ENCODE measurements at places on chromosomes 4 and X.

DNA sequence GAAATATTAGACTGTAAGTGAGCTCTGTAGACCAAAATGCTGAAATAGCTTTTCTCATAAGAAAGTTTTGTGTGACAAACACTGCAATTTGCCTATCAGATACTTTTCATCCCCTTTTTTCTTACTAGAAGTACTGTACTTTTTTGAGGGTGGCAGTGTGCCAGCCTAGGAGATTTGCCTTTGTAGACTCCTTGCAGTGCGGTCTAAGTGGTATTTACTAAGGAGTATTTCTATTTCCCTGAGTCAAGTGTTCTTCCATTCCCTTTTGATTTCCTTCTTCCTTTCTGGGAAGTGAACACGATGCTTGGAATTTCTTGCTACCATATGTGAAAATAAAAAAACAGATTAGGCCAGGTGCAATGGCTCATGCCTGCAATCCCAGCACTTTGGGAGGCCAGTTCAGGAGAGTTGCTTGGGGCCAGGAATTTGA is 34.6 kb downstream of the PDLIM5 start:
- DNase-seq: no peak

GRCh38 chrX:20438871-20439526 is 172.3 kb upstream of the RPS6KA3 start:
- DNase-seq: no peak

- DNase-seq: no peak
Measured at GRCh38 chr4:6938647-6939271, 29.1 kb downstream of the TBC1D14 start.

DNA sequence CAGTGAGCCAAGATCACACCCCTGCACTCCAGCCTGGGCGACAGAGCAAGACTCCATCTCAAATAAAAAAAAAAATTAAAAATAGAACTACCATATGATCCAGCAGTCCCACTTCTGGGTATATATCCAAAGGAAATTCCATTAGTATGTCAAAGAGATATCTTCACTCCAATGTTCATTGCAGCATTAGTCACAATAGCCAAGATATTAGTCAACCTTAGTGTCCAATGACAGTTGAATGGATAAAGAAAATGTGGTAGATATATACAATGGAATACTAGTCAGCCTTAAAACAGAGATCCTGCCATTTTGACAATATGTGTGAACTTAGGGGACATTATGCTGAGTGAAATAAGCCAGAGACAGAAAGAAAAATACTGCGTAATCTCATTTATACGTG is 49.4 kb downstream of the C4orf46 start:
- DNase-seq: no peak

DNA sequence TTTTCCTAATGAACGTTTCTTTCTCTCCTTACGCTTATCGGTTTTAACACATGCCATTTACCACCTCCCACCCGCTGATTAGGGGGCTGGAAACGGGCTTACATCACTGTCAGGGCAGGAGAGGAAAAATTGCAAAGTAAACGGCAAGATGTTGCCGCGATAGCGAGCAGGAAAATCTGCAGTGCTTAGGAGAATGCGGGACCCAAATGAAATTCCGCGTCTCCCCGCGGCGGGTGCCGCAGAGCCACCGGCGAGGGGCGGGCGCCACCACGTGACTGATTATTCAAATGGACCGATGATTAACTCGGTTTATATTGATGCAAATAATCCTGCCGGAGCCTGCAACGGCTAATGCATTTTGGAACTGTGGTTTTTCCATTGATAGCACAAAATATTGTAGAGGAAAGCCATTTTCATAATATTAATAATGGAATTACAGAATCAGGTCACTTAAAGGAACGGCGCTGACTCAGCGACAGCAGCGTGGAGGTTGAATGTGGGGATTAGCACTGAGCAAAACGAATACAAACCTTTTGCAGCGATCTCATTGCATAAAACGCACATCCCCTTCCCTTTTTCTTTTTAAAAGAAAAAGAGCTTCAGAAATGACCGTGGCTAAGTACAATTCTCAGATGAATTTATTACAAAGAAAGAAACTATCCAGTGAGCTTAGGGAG is 224.2 kb downstream of the STIM2 start:
- peak; percentile 30 for DNase-seq

DNA sequence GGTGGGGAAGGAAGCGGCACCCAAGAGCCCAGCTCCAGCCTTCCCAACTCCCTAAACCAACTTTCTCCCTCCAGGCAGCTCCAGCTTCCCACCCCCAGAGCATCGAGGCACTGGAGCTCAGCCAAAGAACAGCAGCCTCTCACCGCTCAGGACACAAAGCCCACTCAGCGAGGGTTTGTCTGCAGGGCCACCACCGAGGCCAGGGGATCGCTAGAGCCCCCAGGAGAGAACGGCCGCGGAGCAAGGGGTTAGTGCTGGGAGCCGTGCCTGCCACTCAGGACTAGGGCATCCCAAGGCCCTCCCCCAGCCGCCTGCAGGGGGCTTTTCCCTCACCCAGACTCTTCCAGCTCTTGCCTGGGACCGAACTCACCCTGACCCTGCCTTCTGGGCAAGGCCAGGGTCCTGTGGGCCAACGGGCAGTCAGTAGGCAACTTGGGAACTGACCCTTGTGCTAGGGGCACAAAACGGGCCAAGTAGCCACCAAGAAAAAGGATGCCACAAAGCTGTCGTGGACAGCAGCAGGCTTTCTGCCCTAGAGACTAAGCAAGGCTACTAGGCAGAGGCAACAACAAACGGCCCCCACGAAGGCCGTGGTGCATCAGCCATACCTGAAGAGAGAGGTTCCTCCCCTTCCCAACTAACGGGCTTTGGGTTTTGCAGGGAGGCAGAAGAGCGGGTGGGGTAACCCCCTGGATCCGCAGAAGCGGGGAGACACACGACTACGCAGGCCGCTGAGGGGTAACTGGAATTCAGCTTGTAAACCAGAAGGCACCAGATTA is 2.3 kb downstream of the HCFC1 start:
- DNase-seq: no peak

DNA sequence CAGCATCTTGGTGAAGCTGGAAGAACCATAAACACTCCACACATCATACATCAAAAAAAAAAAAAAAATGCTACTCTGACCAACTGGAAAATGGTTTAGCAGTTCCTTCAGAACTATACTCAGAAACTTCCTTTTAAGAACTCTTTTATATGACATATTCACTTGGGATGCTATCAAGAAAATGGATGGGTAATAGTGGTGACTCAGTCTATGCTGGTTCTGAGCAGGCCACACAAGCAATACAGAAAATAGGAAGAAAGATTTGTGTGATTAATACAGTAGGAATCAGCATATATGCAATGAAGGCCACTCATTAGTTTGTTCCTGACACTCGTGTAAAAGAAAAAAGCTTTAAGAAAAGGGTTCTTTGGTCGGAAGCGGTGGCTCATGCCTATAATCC is 123.5 kb upstream of the FAT4 start:
- no peak for DNase-seq

- DNase-seq: no peak
Measured at GRCh38 chr4:109294006-109294405, 8.5 kb downstream of the COL25A1 start.

DNA sequence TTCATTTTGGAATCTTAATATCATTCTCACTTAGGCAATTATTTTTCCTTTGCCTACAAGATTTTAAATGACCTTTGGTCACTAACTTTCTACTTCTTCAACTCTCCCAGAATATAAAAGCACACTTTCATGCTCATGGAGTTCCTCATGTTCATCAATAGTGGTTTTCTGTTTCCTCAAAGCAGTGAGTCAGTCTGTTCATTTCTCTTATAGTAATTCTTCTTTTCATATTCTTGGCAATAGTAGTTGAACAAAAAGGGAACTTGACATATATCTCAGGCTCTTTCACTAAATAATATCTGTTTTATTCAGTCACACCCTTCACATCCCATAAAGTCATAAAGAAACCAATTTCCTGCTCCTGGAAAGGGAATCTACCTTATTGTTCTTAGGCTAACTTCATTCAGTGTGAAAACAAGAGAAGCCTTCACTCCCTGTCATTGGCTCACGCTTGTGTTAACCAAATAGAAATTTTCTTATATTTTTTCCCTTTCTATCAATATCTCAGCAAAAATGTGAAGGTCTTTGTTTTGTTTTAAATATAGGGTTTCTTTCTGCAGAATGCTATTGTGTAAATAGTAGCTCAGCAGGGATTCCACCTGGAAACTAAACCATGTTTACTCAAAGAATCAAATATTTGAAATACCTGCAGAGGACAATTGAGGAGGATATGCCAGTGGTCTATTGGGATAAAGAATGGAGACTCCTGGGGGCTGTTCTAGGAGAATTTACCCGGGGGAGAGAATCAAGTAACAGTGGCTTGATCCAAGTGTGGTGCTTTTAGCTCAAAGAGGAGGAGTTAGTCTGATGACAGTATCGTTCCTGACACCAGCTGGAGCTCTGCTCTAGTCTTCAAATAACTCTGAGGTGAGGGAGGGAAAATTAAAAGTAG is 13.4 kb upstream of the TNIP3 start:
- DNase-seq: no peak

DNA sequence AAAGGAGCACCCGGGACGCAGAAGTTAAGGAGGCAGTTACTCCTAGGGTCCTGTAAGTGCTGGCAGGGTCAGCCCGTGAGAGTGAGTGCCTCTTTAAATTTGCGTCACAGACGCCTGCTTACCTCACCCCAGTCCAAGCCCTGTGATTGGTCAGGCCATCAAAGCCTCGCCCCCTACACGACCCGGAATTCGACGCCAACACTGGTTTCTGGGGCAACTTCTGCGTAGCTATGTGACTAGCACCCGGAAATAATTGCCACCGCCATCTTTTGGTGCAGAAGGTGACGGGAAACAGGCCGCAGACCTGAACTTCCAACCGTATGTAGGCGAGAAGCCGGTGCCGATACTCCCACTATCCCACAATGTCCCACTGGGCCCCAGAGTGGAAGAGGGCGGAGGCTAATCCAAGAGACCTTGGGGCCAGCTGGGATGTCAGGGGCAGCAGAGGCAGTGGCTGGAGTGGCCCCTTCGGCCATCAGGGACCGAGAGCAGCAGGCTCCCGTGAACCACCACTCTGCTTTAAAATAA is at the start of gene DDX53:
Gene DDX53, plus strand, starts transcription at position 265 of the 528 bp plus-strand sequence. Its CDS starts 98 bp downstream, at position 363.
- DNase-seq: no peak

DNA sequence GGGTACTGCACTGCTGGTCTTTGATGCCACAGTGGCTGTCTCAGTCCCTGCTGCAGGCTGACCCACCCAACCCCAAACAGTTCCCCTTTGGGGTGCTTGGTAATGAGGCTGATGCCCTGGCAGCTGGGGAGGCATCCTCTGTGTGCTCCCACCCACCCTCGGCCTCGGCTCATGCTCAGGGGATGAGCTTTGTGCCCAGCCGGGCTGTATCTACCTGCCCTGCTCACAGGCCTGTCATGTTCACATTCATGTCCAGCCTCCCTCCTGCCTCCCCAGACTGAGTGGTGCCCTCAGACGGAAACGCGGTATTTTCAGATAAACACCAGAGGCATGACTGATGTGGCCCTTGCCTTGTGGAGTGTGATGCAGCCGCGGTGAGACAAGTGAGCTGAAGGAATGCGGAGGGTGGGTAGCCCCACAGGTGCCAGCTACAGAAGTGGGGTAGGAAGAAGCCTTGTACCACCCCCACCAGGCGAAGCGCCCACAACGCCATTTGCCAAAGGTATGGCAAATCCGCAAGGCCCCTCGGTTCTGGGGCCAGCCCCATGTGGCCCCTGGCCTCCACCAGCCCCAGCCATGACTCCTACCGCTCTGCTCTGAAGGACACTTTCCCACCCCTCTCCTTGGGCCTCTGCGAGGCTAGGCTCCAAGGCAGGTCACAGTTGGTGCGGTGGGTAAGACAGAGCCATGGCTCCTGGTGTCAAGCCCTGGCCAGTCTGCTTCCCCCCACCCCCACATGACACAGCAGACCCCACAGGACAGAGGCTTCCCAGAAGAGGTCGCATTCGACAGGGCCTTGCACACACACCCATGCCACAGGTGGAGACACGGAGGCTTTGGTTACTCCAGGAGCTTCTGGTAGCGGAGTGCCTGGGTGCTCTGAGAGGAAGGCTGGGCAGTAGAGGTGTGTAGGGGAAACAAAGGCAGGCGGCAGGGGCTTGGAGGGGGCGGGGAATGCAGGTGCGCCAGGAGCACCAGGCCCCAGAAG is 1.8 kb upstream of the RENBP start:
- DNase-seq: no peak

- DNase-seq: peak; percentile 5
Measured at GRCh38 chrX:110795645-110796406, at the start of gene CHRDL1. Gene CHRDL1, minus strand, starts transcription at chrX:110795817. Its CDS starts 3,636 bp downstream, at chrX:110792181.

- no peak for DNase-seq
Measured at GRCh38 chr4:18020145-18020670, 1.3 kb downstream of the LCORL start.

Measured in caudate nucleus (tissue), 63 donors.